Thoracic aorta (tissue), 2 donors: ENCODE measurements at places on chromosomes 13 and 19. TPM values are rescaled to one million over a fixed set of nuclear protein-coding genes. Genes with fewer than 3 reads are reported as not detected.

- DNase-seq: no peak
Measured at GRCh38 chr13:96958286-96958891, 35.9 kb downstream of the OXGR1 start.

GRCh38 chr19:15577184-15577771, 37.7 kb upstream of the CYP4F8 start:
- no peak for DNase-seq

- DNase-seq: no peak
Measured at GRCh38 chr13:98482476-98483444, 94.1 kb downstream of the STK24 start.

GRCh38 chr13:107376341-107377125, 808.6 kb upstream of the ARGLU1 start:
- no peak for DNase-seq

GRCh38 chr13:31011193-31011860, 78.9 kb downstream of the TEX26 start:
- DNase-seq: no peak

- no peak for DNase-seq
Measured at GRCh38 chr19:31882709-31883108, 462.7 kb upstream of the ZNF507 start.

- no peak for DNase-seq
Measured at GRCh38 chr13:55893540-55893939, 1247.2 kb upstream of the PRR20A start.

GRCh38 chr19:3691372-3691716, 8.9 kb downstream of the PIP5K1C start:
- DNase-seq: no peak

DNA sequence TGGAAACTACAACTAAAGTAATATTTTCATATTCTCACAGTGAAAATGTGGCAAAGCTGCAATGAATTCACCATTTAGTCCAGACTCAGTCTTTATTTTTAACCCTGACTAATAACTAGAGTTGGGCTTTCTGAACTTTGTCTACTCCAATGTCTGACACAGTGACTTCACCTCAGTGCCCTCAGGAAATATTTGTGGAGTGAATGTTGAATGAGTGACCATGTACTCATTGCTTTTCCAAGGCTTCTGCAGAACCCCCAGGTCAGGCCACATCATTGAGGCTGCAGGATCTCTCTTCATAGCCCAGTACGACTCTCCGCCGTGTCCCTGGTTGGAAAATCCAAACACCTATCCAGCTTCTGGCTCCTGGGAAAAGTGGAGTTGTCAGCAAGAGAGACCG, 1.8 kb downstream of the ZNF175 start:
- no peak for DNase-seq

DNA sequence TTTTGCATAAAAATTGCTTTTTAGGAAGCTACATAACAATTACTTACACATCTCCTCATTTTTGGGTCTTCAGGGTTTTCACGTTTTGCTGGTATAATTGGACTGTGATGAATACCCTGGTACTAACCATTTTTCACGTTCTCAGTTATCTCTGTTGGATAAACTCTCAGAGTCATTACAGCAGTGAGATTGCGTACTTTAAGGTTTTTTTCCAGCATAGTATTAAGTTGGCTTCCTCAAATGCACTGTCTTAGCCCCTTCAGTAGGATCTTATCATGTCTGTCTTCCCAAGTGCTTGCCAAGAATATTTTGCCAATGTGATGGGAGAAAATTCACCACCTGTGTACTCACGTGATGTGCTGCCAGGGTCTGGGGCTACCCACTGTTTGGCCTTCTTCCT, 342.5 kb downstream of the TEX29 start:
- no peak for DNase-seq

- DNase-seq: no peak
Measured at GRCh38 chr13:30107521-30108136, 199.7 kb downstream of the KATNAL1 start.

DNA sequence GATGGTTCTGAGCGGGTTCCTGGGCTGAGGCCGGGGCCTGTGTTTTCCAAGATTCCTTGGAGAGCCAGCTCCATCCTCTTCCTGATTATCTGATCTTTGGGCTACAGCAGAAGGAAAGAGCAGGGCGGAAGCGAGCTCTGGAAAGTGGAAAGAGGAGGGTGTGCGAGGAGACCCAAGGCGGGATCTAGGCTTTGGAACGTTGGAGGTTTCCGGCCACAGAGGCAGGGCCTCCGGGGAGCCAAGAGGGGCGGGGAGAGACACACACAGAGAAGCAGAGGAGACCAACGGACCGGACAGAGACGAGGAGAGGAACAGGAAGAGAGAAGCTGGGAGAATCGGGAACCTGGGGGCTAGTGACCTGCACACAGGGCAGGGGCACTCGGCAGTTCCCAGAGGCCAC, at the start of gene CLEC11A:
TSS of gene CLEC11A (plus strand) at position 296 of the 400 bp plus-strand sequence. CDS start 162 bp downstream, outside the sequence.
- no peak for DNase-seq

DNA sequence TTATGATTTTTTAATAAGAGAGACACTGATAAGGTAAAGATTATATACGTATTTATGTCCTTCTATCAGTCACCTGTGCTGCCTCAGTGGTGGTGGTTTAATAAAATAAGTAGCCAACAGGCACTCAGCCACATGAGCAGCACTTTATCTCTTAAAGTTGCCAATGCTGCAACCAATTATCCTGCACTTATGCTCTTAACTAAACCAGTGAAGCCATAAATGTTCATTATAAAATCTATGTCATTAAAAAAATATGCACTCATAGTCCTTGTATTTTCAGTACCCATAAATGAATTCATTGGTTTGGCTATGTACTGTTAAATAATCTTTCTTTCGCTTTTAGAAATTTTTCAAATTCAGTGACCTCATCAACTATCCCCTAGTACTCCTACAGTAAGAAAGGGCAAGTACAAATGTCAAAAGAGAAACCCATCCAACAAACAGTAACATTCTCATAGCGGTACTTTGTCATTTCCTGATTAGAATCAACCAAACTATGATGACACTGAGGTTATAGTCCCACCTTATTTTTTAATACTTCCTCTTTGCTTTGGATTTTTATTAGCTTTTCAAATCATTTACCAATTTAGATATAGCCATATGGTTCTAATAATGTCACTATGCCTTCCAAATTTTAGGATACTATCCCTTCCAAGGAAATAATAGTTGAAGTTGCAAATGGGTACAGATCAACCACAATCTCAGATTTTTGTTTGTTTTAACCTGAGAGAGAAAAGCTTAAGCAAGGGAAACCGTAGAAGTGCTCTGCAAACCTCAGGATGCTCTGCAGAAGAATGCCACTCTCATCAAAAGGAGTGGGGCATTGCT, 190.9 kb downstream of the KLF12 start:
- no peak for DNase-seq

DNA sequence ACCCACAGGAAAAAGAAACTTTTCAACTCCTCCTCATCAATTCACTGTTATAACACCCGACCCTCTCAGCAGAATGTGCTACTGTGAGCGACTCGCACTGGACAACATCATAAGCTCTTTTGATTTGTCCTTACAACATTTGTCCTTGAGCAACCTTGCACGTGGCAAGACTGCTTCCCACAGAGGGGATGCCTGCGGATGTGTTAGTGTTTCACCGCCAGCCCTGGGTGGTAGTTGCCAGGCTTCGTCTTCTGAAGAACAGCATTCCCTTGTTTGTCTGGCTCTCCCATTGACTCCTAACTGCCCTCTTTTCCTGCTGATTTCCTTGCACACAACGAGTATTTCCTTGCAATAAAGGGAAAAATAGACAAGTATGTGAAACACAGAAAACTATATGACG, 111.4 kb upstream of the SLC7A1 start:
- no peak for DNase-seq

DNA sequence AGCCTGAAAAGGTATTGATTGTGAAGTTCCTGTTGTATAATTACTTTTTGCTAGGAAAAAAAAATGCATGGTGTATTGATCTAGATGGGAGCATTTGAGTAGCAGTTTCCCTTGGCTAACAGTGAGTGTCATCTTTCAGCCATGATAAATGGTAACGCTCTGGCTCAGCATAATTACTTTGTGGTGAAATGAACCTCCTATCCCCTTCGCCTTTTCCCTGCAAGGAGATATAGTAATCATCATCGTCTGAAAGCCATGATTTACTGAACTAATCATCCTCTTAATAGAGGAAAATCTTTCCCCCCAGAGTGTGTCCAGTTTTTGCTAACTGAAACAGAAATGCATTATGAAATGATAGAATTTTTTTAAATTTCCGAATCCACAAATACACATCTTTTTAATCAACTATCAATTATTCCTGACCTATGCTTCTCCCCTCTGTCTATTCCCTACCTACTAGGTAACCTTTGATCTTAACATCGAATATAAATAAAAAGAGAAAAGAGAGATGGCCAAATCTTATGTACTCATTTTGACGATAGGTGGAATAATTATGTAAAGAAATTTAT, 88.7 kb downstream of the MAB21L1 start:
- DNase-seq: no peak

GRCh38 chr13:44007451-44007850, 127.7 kb downstream of the LACC1 start:
- no peak for DNase-seq

- no peak for DNase-seq
Measured at GRCh38 chr19:55592391-55593090, 6.8 kb downstream of the FIZ1 start.

DNA sequence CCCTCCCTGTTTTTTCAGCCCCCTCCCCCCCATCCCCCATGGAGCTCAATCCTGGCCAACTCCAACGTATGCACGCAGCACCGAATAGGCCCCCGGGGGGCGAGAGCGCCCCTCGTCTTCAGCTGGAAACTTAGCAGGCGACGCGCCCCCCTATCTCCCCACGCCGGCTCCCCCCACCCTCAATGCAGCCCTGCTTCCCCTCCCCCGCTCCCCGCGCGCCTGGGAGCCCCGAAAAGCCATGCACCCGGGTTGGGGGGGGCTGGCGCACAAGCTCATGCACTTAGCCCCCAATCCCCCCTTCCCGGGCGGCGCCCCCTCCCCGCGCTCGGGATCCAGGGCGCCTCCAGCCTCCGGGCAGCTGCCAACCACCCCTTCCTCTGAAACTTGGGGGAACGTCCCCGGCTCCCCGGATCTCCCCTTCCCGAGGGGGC, 508 bp downstream of the ZBTB7A start:
- no peak for DNase-seq

GRCh38 chr13:102558029-102558428, 38.8 kb upstream of the TPP2 start:
- DNase-seq: no peak

Gene DYRK1B
- total RNA-seq: 8.9 TPM

Gene KANK2
- 647 TPM for total RNA-seq

Gene CYP4F2
- not detected for total RNA-seq

Gene SLC25A41
- 0.71 TPM for total RNA-seq

Gene ZNF430
- 19.3 TPM for total RNA-seq

Gene CEACAM20
- total RNA-seq: not detected

Gene TLE5
- 448 TPM for total RNA-seq

Gene ZNF20
- total RNA-seq: 4.3 TPM

Gene PTPRH
- total RNA-seq: 1.1 TPM

Gene SIGLEC14
- total RNA-seq: 4.6 TPM

Gene IZUMO2
- total RNA-seq: not detected

Gene SERPINE3
- not detected for total RNA-seq

Gene SMIM44
- total RNA-seq: not detected

Gene LGALS4
- total RNA-seq: not detected

Gene TRPC4
- total RNA-seq: 7.1 TPM

Gene DCT
- total RNA-seq: not detected

Gene KLK14
- total RNA-seq: not detected

Gene ZNF560
- total RNA-seq: not detected
